ENCODE measurements at places on chromosomes 6 and 20.

DNA sequence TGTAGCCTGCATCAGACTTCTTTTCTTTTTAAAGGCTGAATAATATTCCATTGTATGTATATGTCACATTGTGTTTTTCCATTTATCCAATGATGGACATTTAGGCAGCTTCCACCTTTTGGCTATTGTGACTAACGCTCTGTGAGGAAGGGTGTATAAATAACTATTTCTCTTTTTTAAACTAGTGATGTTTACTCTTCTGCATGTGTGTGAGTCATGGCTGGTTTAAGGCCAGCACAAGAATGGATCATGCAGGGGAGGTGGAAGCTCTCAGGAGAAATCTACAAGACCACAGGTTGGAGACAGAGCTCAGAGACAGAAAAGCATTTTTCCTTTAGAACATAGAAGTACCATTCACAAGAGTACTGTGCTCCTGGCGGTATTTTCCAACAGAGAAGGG, 307.2 kb downstream of the SOX4 start:
- DNase-seq: no peak

GRCh38 chr20:48635791-48636267, 192.0 kb downstream of the PREX1 start:
- DNase-seq: no peak

- peak; percentile 87 for DNase-seq
Observed at GRCh38 chr20:7665376-7665775, 274.9 kb downstream of the HAO1 start.

DNA sequence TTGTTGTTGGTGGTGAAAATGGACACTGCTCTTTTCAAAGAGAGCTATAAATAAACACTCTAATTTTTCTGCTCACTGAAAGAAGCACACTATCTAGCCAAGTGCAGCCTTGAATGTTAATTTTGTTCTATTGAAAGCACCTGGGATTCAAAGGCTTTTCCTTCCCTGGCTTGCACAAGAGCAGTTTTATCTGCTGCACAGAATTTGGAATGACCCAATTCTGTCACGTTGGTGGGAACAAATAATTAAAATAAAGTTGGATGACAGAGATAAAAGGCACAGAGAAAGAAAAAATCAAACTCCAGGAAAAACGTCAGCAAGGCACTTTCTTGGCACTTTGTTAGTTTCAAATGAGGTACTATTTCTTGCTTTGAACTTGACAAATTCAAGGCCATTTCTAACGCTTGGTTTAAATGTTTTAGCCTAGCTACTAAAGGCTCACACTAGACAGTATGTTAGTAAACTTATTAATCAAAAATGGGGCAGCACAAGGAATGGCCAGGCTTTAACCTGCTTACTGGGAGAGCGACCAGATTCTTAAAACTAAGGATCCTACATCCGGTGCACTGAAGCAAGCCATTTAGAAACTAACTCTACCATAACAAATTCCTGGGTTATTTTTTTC, 145.5 kb upstream of the ARG1 start:
- no peak for DNase-seq

DNA sequence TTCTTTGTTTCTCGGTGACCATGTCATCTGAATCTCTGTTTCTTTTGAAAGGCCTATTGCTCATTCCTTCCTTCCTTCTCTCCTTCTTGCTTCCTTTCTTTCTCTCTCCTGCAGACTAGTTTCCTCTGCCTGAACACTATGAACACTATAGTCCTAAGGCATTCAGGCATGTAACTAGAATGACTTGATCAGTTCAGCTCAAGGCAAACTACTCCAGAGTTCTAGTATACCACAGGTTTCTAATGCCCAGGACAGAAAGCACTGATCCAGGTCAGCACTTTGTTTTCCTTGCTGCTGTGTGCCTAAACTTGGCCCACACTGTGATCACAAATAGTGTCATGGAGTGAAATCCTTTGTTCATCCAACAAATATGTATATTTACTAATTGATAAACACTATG, 324.1 kb upstream of the GJE1 start:
- no peak for DNase-seq

GRCh38 chr20:20342066-20342465, 25.8 kb upstream of the INSM1 start:
- DNase-seq: peak; percentile 0

DNA sequence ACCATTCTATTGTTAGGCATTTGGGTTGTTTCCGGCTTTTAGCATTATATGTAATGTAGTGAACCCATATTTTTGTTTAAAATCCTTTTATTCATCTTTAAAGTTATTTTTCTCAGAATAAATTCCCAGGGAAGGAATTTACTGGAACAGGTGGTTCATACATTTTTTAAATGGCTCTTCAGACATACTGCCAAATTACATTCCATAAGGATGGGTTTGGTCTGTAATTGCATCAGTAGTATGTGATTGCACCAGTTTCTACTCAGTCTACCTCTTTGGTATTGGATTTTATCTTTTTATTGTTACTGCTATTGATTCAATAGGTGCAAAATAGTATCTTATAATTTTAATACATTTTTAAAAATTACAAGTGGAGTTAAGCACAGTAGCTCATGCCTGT, 27.2 kb downstream of the BRPF3 start:
- DNase-seq: no peak

- DNase-seq: no peak
Observed at GRCh38 chr20:62685781-62686555, 22.7 kb upstream of the NTSR1 start.

- no peak for DNase-seq
Observed at GRCh38 chr6:69663215-69663614, 133.6 kb downstream of the LMBRD1 start.

- DNase-seq: no peak
Observed at GRCh38 chr6:146240322-146240721, 211.5 kb downstream of the GRM1 start.

DNA sequence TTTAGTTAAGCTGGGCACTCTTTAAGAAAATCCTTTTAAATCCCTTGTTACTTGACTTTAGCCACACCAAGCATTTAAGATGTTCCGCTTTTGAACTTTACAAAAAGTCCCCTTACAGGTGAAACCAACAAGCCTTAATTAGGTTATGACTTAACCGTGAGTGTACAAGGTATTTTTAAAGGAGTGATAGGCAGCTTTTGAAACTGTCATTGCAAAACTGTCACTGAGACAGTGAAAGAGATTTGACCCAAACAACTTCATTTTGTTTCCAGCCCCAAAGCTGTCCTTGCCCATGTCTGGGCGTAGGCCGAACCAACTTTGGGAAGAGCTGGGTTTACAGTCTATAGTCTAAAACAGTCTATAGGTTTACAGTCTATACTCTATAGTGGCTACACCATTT, 305.4 kb downstream of the FARS2 start:
- no peak for DNase-seq

DNA sequence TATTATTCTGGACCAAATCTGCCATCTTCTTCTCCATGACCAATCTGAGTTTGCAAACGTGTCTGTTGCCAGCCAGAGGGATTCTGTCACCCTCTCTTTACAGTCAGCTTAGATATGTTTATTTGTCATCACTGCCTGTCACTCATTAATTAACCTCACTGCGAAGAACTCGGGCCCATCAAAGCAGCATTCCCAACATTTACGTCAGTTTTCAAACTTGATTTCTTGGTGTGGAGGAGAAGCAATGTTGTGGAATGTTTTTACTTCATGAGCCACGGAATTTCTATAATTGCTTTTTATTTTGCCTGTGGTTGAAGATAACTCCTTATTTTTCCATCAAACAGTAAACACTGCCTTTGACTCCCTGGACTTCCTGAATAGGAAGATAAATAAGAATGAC, 91.8 kb upstream of the CNKSR3 start:
- no peak for DNase-seq

DNA sequence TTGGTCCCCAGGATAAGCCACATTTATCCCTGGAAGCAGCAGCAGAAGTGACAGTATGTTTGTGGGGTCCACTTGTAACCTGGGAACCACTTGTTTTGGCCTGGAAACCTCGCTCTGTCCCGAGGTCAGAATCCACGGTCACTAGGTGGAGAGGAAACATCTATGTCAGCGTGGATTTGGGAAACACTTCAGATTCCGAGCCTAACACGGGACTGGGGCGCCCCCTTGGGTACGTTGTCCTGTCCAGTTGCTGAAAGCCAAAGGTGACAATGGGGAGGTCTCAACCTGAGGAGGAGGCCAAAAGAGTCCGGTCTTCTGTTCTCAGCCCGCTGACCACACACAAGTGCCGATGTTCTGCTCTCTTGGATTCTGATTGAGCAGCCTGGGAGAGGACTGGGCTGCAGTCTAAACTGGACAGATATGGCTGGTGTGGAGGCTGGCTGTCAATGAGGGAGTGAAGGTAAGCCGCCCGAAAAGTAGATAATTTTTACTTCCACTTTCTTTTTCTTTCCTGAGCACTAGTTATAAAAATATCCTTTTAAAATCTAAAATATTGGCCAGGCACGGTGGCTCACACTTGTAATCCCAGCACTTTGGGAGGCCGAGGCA, 4.9 kb upstream of the ZFP57 start:
- DNase-seq: no peak

DNA sequence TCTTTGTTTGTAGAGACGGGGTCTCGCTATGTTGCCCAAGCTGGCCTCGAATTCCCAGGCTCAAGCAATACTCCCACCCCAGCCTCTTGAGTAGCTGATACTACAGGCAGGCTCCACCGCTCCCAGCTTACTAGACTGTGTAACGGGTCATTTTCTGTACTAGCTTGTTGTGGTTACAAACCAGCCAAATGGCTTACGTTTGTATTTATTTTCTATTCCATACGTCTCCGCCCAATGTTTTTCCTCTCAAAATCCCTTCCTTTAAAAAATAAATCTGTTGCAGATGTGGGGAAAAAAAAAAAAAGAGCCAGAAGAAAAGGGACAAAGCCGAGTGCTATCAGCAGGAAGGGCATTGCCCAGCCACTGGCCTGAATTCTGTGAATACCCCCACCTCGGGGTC, 41.6 kb downstream of the PRND start:
- no peak for DNase-seq

DNA sequence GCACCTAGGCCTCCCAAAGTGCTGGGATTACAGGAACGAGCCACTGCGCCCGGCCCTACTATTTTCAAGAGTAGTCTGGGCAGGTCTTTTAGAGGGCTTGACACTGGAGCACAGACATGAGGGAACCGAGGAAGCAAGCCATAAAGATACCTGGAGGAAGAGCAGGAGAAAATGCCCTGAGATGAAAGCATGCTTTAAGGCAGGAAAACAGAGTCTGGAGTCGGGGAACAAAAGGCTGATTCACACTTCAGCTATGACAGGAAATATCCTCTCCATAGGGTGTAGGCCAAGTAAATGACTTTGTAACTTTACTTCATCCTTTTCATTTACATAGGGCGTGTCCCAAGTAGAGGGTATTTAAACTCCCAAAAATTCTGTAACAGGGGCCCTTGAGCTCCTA, 4.3 kb upstream of the SERINC3 start:
- DNase-seq: no peak

- DNase-seq: no peak
Observed at GRCh38 chr6:22801831-22802230, 232.5 kb downstream of the HDGFL1 start.

GRCh38 chr6:151442371-151442770, 9.6 kb downstream of the RMND1 start:
- no peak for DNase-seq

DNA sequence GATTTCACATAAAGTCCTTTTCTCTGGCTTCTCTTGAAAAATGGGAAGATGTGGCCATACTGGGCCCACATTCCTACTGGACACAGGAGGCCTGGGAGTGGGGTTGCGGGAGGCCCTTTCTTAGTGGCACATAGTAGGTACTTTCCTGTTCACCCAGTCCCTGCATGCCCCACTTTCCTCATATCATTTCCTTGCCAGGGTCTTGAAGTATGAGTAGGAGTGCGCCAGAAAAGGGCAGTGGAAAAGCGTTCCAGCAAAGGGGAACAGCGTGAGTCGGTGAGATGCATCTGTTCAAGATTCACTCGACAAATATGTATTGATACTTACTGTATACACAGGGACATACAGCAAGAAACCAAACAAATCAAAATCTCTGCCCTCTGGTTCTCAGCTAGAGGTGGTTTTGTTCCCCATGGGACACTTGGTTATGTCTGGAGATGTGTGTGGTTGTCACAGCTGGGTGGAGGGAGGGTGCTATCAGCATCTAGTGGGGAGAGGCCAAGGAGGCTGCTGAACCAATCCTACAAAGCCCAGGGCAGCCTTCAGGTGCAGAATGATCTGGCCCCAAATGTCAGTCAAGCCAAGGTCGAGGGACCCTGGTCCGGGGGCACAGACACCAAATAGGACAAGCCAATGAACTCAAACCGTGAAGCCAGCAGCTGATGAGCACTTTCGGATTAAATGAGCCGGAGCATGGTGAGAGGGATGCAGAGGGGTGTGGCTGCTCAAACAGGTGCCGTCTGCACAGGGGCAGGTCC, 151.4 kb downstream of the CEBPB start:
- DNase-seq: no peak

DNA sequence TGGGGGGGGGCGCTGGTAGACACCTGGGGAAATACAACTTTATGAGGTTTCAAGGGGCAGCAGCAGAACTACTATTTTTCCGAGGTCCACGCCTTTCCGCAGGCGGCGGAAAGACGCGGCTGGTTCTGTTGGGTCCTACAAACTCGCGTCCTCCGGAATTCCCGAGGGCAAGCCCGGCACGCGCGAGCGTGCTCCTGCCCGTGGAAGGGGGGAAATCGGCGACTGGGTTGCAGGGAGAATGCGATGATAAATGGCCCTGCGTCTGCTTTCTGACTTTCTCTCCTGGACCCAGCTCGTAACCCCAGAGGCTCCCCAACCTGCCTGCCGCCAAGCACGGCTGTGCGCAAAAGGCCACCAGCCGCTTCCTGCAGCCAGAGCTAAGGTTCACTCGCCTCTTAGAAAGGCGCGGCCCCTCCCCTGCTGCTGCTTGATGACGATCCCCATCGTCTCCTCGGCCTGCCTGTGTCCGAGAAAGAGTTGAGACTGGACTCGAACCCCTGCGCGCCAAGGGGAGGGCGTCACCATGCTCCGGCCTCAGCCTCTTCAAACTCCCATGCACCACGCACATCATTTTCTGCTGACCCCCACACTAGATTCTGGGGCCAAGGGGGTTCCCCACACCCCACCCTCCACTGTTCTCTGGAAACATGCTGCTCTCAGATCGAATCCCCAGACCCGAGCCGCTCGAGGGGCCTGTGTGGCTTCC, 6.7 kb downstream of the FOXA2 start:
- no peak for DNase-seq

GRCh38 chr6:17687136-17687535, 19.6 kb downstream of the NUP153 start:
- DNase-seq: no peak

GRCh38 chr6:89368107-89368506, 15.6 kb upstream of the UBE2J1 start:
- DNase-seq: no peak

GRCh38 chr20:2834401-2835110, 5.9 kb downstream of the PCED1A start:
- DNase-seq: no peak

DNA sequence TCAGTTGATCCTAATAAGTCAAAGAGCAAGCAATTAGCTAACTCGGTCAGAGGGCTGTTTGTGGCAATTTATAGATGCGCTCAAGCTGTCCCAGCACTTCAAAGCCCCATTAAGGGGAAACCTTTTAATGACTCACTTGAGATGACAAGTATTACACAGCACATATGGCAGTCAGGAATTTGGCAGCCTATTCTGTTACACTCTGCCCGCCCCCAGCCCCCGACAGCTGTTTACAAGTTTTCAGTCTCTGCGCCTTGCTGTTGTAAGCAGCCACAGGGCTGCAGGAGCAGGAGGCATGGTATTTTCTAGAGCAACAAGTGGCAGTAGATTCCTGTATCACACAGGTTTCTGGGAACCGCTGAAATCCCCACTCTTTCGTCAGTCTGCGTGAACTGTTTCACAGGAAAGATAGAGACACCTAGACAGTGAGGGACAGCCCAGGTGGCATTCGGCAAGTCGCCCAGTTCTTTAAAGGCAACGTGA, 263.0 kb downstream of the FOXC1 start:
- DNase-seq: peak; percentile 42

- no peak for DNase-seq
Observed at GRCh38 chr20:32203356-32204204, 4.0 kb downstream of the PLAGL2 start.
